Glutamatergic neuron (in vitro differentiated cells): ENCODE measurements at places on chromosomes 4 and X. TPM values are rescaled to one million over a fixed set of nuclear protein-coding genes. Genes with fewer than 3 reads are reported as not detected.

- no peak overlapping the region for H3K4me3 ChIP-seq
- no peak overlapping the region for H3K27ac ChIP-seq
- no peak for DNase-seq
- H3K27me3 ChIP-seq, result no peaks in the 10 kb centered on the region
- no peaks in the 10 kb centered on the region for H3K4me1 ChIP-seq
These were observed 1142.5 kb upstream of the IGFBP7 start for GRCh38 chr4:58252656-58253055.

DNA sequence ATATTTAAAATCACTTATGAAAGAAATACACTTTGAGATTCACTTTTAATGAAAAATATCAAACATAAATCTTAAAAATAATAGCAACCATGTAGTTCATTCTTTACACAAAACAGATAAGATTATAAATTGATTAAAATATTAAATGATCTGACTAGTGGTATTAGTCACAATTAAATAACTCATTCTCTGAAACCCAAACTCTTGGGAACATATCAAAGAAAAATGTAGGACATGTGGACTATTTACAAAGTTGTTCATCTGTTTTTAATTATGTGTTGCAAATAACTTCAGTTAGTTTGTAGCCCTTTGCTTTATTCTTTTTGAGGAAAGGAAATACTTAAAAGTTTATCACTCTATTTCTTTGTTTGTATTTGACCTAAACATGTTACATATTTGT is 9.5 kb upstream of the GUCY1A1 start:
- no peaks in the 10 kb centered on the region for H3K36me3 ChIP-seq
- no peaks in the 10 kb centered on the region for H3K4me1 ChIP-seq
- H3K27me3 ChIP-seq, result no peaks in the 10 kb centered on the region
- H3K4me3 ChIP-seq, result no peak overlapping the region
- H3K27ac ChIP-seq, result no peak overlapping the region
- DNase-seq, result no peak

The GYPE gene
- not detected for total RNA-seq

DNA sequence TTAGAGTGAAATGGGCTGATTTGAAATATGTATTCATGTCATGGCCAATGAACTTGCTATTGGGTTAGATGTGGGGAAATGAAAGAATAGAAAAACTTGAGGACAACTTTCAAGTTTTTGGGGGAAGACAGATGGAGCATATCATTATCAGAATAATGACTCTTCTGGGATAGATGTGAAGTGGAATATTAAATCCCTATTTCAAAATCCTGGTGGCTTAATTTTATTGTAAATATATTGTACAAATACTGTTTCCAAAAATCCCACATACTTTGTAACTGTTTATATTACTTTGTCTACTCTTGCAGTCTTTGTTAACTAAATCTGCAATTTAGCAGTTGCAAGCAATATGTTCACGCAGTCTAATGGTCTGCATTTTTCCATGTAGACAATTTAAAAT is 35.9 kb upstream of the FBXW7 start:
- H3K27me3 ChIP-seq, result peaks cover 3% of the 10 kb centered on the region
- H3K27ac ChIP-seq, result no peak overlapping the region
- H3K4me3 ChIP-seq, result no peak overlapping the region
- DNase-seq, result no peak
- no peaks in the 10 kb centered on the region for H3K36me3 ChIP-seq

The ITM2A gene
- total RNA-seq, result 5.8 TPM

The FGG gene
- total RNA-seq, result not detected

The ADAM29 gene
- total RNA-seq, result not detected

- no peak for DNase-seq
- no peak overlapping the region for H3K27ac ChIP-seq
- H3K4me1 ChIP-seq, result peaks cover 4% of the 10 kb centered on the region
- H3K36me3 ChIP-seq, result peaks cover 8% of the 10 kb centered on the region
- no peak overlapping the region for H3K4me3 ChIP-seq
These were observed 31.4 kb downstream of the HOPX start for GRCh38 chr4:56649445-56650261.

The SLC6A8 gene
- 108 TPM for total RNA-seq

The CXCL3 gene
- total RNA-seq, result 0.74 TPM

DNA sequence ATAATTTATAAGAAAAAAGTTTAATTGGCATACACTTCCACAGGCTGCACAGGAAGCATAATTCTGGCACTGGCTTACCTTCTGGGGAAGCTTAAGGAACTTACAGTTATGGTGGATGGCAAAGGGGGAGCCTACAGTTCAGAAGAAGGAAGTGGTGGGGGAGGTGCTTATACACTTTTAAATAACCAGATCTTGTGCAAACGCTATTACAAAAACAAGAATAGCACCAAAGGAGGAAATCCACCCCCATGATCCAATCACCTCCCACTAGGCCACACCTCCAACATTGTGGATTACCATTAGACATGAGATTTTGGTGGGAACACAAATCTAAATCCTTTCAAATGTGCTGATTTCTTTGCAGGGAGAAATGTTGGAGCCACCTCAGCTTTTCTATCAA is 287.7 kb downstream of the CPXCR1 start:
- no peak overlapping the region for H3K4me3 ChIP-seq
- H3K4me1 ChIP-seq, result no peaks in the 10 kb centered on the region
- DNase-seq, result no peak
- H3K36me3 ChIP-seq, result peaks cover 6% of the 10 kb centered on the region
- H3K27ac ChIP-seq, result no peak overlapping the region

The ZAR1 gene
- 0.49 TPM for total RNA-seq
